ENCODE measurements at places on chromosomes 3 and 15. TPM values are rescaled to one million over a fixed set of nuclear protein-coding genes. Genes with fewer than 3 reads are reported as not detected.

GRCh38 chr3:4290272-4290893, 12.8 kb upstream of the SETMAR start:
- no peaks in the 10 kb centered on the region for H3K36me3 ChIP-seq
- H3K4me3 ChIP-seq: no peak overlapping the region
- no peaks in the 10 kb centered on the region for H3K27me3 ChIP-seq
- no peak overlapping the region for H3K27ac ChIP-seq
- H3K4me1 ChIP-seq: no peaks in the 10 kb centered on the region

- H3K27me3 ChIP-seq: no peaks in the 10 kb centered on the region
- H3K4me1 ChIP-seq: no peaks in the 10 kb centered on the region
- no peaks in the 10 kb centered on the region for H3K36me3 ChIP-seq
- H3K4me3 ChIP-seq: no peak overlapping the region
- no peak for DNase-seq
Observed at GRCh38 chr15:88178631-88179030, 77.9 kb downstream of the NTRK3 start.

DNA sequence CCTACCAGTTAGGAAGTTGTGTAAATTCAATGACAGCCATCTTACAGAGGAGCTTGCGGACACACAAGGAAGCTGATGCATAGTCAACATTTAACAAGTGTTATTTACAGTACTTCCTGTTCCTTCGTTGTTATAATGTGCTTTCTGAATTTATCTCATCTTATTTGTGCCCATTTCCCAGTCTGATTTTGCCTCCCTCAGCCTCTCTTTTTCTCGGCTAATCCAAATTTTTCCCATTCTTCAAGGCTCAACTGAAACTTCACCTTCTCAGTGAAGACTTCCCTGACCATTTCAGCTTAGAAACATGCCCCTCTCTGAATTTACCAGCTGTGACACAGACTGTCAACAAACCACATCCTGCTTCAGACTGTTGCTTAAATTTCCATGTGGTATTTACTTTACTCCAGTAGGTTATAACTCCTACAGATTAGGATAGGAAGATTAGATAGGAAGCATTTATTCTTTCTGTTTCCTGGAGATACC, 55.7 kb upstream of the CP start:
- H3K4me1 ChIP-seq: no peaks in the 10 kb centered on the region
- no peaks in the 10 kb centered on the region for H3K36me3 ChIP-seq
- no peak for DNase-seq
- H3K27me3 ChIP-seq: no peaks in the 10 kb centered on the region
- H3K27ac ChIP-seq: peak overlapping the region; percentile 45

GRCh38 chr15:64562003-64562640, 101.7 kb downstream of the ZNF609 start:
- H3K4me3 ChIP-seq: no peak overlapping the region
- no peaks in the 10 kb centered on the region for H3K27me3 ChIP-seq
- H3K27ac ChIP-seq: no peak overlapping the region
- peaks cover 11% of the 10 kb centered on the region for H3K4me1 ChIP-seq
- no peaks in the 10 kb centered on the region for H3K36me3 ChIP-seq

DNA sequence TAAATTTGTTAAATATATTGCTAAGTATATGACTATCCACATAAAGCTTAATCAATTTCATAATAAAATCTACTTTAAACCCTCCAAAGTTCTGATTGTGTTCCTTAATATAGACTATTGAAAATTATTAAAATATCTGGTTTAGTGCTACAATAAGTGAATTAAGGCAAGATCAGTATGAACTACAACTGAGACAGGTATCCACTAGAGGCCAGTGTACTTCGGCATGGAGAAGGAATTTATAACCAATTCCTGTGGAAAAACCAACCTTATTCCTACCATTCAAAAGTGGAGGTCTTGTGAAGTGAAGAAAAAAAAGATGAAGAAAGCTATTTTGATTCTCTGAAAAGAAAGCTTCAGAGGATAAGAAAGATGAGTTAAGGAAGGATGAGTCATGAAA, 237.7 kb downstream of the SUCLG2 start:
- no peaks in the 10 kb centered on the region for H3K36me3 ChIP-seq
- no peaks in the 10 kb centered on the region for H3K4me1 ChIP-seq
- DNase-seq: no peak
- H3K27me3 ChIP-seq: no peaks in the 10 kb centered on the region
- no peak overlapping the region for H3K27ac ChIP-seq
- no peak overlapping the region for H3K4me3 ChIP-seq

DNA sequence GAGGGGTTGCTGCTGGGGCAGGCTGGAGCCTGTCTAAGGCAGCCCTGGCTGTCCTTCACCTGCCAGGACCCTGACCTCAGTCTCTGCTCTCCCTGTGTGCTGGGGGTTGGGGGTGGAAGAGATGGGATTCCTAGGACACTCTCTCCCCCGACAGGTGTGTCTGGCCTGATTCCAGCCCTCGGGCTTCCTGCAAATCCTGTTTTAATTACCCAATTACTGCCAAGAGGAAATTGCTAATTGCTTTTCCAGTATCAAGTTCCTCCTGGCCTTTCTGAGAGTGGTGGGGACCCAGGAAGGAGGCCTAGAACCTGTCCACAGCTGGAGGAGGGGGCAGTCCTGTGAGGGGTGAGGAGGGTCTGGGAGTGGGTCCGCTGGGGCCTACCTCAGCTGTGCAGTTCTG, 15.8 kb downstream of the PLXNA1 start:
- no peak overlapping the region for H3K27ac ChIP-seq
- no peaks in the 10 kb centered on the region for H3K36me3 ChIP-seq
- H3K4me1 ChIP-seq: no peaks in the 10 kb centered on the region
- no peak for DNase-seq

GRCh38 chr15:40508216-40508615, 37.4 kb downstream of the CHST14 start:
- no peak overlapping the region for H3K27ac ChIP-seq
- no peak for DNase-seq
- no peak overlapping the region for H3K4me3 ChIP-seq
- H3K36me3 ChIP-seq: no peaks in the 10 kb centered on the region
- peaks cover 6% of the 10 kb centered on the region for H3K4me1 ChIP-seq
- H3K27me3 ChIP-seq: no peaks in the 10 kb centered on the region

DNA sequence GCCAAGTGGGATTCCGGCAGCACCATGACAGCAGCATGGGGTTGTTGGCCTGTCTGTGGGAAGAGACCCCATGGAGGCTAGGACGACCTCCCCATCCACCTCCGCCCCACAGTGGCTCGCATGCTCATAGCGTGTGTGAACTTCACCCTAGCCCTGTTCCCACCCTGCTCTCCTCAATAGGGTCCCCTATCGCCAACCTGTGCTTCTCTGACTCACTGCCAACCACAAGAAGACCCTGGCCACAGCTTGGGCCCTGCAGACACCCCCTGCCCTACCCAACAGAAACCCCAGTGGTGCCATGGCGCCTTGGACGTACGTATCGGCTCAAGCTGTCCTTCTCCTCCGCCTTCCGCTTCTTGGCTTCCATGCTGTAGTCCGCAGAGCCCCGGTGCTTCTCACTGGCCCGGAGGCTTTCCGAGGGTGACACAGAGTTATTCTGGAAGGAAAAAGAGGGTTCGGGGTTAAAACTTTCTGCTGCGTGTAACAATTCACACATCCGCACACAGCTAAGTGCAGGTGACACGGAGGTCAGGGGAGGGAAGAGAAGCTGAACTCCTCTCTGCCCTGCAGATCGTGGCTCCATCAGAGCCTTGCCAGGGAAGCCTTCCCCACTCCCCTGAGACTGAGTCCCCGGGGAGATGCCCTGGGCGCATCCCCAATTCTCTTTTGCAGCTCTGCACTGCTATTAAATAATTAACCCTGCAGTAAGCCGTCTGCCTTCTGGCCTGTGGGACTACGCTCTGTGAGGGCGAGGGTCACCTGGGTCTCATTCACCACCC, 37.3 kb downstream of the TLE3 start:
- H3K27me3 ChIP-seq: no peaks in the 10 kb centered on the region

DNA sequence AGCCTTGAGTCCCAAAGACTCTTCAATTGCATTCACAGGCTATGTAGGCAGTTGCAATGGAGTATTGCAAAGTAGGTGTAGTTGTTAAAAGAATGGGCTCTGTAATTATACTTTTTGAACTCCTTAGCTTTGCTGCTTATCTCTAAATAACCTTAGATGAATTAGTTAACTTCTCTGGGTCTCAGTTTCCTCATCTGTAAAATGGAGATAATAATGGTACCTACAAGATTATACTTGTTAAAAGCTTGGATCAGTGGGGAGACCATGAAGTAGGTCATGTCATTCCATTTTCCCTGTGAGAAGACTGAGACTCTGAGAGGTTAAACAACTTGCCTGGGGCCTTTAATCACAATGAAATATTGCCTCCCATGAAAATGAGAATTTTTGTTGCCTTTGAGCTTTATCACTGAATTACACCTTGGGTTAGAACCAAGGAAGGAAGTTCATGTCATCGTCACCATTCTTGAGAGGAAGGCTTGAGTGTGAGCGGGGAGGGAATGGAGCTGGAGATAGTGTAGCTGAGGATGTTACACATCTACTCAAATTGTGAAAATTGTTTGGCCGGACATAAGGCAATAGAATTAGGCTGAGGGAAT, 38.1 kb downstream of the CTDSPL start:
- H3K27me3 ChIP-seq: no peaks in the 10 kb centered on the region
- no peak overlapping the region for H3K27ac ChIP-seq
- no peak overlapping the region for H3K4me3 ChIP-seq
- no peaks in the 10 kb centered on the region for H3K4me1 ChIP-seq
- DNase-seq: no peak

DNA sequence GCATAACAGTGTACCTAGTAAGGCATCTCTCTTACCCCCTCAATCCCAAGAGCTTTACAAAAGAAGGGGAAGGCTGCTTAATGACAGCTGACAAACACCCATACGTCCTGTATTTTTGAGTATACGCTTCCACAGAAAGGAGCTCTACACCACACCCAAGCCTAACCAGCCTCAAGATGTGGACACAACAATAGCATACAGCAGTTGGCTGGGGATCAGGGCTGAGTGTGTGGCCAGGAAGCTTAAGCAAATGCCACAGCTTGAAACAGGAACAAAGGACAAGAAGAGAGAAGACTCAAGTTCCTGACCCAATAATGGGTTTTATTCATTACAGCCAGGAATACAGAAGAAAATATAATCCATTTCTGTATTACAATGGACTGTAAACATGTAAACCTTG, 6.9 kb downstream of the HEXA start:
- H3K27me3 ChIP-seq: no peaks in the 10 kb centered on the region
- no peak overlapping the region for H3K27ac ChIP-seq
- H3K4me3 ChIP-seq: no peak overlapping the region

DNA sequence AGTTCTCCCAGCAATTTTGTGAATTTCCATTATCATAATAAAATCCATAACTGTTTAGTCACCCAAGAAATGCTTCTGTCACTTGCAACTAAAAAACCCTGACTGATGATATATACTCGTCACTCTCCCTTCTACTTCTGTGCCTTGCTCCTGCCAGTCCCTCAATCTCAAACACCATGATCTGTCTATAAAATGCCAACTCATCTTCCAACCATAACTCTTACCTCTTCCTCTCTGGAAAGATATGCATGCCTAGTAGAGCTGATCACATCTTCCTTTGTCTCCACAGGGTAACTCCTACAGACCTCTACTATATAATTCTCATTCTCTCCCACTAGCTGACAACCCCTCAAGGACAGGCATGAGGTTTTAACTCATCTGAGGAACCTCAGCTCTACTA, 5.2 kb upstream of the VEPH1 start:
- H3K27me3 ChIP-seq: no peaks in the 10 kb centered on the region
- DNase-seq: no peak
- H3K4me1 ChIP-seq: no peaks in the 10 kb centered on the region
- H3K36me3 ChIP-seq: no peaks in the 10 kb centered on the region

DNA sequence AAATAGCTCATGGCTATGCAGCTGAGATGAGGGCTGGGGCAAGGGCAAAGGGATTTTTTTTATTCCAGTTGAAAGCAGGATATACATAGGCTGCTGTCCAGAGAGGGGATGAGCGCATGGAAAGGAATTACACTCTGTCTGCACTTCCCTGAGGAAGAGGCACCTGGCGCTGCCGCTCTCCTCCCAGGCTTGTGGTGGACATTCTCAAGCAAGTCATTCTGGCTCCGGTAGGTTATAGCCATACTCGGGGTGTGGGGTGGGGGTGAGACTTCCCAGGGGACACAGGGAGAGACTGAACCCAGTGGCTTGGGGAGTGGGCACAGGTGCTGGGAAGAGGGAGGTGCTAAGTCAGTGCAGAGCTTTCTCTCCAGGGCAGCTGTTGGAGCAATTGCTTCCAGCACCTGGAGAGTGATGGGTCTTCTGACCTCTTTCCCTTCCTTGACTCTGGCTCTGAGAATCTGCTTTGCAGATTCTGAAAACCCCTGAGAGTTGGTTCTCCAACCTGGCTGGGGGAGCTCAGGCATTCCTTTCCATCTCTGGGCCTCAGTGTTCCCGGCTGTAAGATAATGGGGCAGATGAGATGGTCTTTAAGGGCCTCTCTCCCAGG, 24.3 kb downstream of the CYP8B1 start:
- H3K4me1 ChIP-seq: peaks cover 54% of the 10 kb centered on the region
- DNase-seq: no peak
- H3K27me3 ChIP-seq: no peaks in the 10 kb centered on the region
- H3K27ac ChIP-seq: peak overlapping the region; percentile 76

GRCh38 chr3:145696011-145696410, 465.0 kb downstream of the PLOD2 start:
- H3K4me1 ChIP-seq: no peaks in the 10 kb centered on the region
- DNase-seq: no peak
- H3K27ac ChIP-seq: no peak overlapping the region
- peaks cover 3% of the 10 kb centered on the region for H3K27me3 ChIP-seq
- no peaks in the 10 kb centered on the region for H3K36me3 ChIP-seq
- H3K4me3 ChIP-seq: no peak overlapping the region

DNA sequence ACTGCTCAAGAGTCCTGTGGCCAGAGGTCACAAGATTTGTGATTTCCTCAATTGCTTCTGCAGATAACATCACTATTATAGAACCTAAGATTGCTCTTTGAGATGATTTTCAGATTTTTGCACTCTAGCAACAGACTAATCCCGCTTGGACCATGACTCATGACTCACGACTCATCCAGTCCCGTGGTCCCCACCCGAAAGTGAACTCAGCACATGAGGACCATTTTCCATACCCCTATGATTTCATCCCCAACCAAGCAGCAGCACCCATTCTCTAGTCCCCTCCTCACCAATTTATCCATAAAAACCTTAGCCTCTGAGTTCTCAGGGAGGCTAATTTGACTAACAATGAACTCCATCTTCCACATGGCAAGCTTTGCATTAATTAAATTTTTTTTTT, 106.3 kb upstream of the ALCAM start:
- no peak overlapping the region for H3K4me3 ChIP-seq
- no peak for DNase-seq
- H3K4me1 ChIP-seq: no peaks in the 10 kb centered on the region
- no peaks in the 10 kb centered on the region for H3K27me3 ChIP-seq

CKMT1A gene
- total RNA-seq: 1.2 TPM

TAGLN3 gene
- not detected for total RNA-seq

ARL8B gene
- total RNA-seq: 25.0 TPM

XCR1 gene
- total RNA-seq: not detected

GABRA5 gene
- total RNA-seq: not detected

ROBO2 gene
- 1.7 TPM for total RNA-seq

SPESP1 gene
- total RNA-seq: 0.26 TPM

HYPK gene
- 7.4 TPM for total RNA-seq

SLC51B gene
- total RNA-seq: 3.4 TPM

GNAT1 gene
- total RNA-seq: not detected

Data from right lobe of liver (tissue), 6 donors.